ENCODE measurements at places on chromosomes 16 and 17.
A peak's percentile ranks its signal among the peaks of the same experiment; 100 is the strongest.

- no peak for DNase-seq
Observed at GRCh38 chr16:53511084-53511402, 8.0 kb upstream of the AKTIP start.

- peak; percentile 69 for DNase-seq
Observed at GRCh38 chr17:28384281-28385036, 13.0 kb downstream of the SARM1 start.

GRCh38 chr16:88320947-88321634, 61.7 kb upstream of the ZNF469 start:
- no peak for DNase-seq

DNA sequence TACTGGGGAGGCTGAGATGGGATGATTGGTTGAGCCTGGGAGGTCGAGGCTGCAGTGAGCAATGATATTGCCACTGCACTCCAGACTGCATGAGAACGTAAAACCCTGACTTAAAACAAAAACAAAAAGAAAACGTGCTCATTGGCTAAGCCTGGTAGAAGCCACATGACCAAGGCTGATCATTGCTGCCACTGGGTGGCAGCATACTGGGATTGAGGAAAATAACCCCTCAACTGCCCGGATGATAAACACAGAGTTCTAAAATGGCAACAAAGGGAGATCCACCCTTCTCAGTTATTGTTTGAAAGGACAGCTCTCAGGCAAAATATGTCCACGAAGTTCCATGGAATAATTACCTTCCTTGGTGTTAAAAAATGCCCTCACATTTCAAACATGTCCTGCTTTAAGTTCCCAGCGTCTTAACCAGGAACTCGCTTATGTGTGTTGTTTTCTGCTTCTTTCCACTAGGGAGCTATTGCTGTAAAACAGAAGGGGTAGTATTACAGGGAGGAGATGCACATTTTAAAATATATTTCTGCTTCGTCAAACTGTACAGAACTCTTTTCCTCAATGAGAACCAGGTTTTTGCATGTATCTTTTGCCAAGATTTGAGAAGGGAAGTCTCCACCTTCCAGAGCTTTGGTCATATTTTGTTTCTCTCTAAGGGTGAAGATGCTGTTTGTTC, 675.3 kb downstream of the MAF start:
- DNase-seq = peak; percentile 11

GRCh38 chr17:77266891-77267341, 126.1 kb downstream of the SEC14L1 start:
- DNase-seq = no peak
